Dermis microvascular lymphatic vessel endothelial cell (primary cell): ENCODE measurements at places on chromosomes 1 and 21.
A peak's percentile ranks its signal among the peaks of the same experiment; 100 is the strongest.

DNA sequence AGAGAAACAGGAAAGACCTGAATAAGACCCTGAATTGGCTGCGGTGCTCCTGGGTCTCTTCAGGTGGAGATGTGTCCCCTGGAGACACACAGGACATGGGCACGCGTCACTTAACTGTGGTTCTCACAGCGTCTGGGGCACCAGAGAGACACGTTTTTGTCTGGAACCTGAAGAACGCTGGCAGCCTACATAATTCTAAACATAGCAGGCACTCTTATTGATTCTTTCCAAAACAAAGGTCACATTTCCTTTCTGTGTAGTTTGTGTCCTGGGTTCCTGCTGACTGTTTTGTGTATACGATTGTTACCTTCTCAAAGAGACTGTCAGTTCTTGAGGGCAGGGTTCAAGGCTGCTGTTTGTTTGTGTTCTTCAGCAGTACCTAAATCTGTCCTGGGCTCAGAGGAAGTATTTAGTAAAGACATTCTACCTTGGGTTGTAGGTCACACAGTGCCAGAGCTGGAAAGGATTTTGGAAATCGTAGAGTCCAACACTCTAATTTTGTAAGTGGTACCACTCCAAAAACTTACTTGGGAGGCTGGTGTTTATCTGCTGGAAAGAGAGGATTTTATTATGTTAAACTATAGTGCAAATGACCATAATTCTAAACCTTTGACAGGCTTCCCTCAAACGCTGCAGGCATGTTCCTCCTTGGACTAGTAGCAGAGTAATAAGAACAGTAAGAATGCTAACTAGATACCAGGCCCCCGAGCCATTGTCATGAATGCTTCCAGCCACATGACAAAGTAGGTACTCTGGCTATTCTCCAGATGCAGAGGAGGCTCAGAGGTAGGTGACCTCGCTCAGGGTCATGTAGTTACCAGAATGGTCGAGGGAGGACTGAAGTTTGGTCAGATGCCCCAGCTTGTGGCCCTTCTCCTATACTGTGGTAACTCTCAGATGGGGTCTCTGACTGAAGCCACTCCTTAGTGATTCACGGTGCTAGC, 164.3 kb downstream of the DHRS3 start:
- no peak for DNase-seq

GRCh38 chr1:67060811-67061218, 6.9 kb upstream of the SLC35D1 start:
- DNase-seq = no peak

GRCh38 chr1:162235241-162235800, 141.3 kb downstream of the SPATA46 start:
- no peak for DNase-seq

DNA sequence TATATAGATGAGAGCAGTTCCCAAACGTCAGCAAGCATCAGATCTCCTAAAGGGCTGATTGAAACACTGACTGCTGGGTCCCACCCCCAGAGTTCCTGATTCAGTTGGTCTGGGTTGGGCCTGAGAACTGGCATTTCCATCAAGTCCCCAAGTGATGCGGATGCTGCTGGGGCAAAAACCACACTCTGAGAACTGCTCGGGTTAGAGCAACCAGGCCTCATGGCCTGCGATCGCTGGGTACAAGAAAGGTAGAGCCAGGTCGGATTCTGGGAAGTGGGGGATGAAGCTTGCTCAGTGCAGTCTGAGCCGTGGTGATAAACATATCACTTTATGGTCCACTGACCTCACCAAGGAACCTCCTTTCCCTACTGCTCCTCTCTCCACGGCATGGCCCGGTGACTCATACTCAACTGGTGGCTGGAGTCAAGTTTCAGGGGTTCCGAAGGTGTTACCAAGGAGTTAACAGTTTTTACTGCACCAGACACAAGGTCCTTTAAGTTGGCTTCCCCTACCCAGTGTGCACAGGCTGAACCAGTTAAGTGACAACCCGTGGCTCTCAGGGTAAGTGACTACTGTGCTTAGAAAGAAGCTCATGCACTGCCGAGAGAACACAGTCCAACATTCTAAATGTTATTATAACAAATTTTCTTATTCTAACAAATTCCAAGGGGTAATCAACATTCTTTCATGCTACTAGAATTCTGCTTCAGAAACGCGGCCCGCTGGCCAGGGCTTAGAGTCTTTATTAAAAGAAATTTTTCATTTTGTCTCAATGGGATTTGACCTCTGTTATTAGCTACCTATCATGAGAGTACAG, 153.5 kb downstream of the TGFBR3 start:
- DNase-seq = no peak

DNA sequence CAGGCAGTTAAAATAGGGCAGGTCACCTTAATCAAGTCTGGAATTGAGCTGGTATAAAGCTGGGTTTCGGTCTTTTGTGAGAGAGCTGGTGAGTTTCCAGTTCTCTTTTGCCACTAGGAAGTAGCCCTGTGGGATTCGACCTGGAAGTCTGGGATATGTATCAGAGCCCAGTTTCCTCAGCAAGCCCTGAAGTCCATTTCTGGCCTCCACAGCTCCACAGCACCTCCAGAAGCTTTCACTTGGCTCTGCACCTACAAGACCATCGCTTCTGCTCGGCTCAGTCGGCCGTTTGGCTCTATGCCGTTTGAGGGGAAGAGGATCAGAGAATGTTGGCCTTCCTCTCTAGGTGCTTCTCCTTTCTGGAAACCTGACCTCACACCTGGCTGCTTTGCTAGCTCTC, 148.0 kb downstream of the GALNT2 start:
- DNase-seq = peak; percentile 73

- no peak for DNase-seq
These were observed 2.4 kb upstream of the PEF1 start for GRCh38 chr1:31647106-31647505.

DNA sequence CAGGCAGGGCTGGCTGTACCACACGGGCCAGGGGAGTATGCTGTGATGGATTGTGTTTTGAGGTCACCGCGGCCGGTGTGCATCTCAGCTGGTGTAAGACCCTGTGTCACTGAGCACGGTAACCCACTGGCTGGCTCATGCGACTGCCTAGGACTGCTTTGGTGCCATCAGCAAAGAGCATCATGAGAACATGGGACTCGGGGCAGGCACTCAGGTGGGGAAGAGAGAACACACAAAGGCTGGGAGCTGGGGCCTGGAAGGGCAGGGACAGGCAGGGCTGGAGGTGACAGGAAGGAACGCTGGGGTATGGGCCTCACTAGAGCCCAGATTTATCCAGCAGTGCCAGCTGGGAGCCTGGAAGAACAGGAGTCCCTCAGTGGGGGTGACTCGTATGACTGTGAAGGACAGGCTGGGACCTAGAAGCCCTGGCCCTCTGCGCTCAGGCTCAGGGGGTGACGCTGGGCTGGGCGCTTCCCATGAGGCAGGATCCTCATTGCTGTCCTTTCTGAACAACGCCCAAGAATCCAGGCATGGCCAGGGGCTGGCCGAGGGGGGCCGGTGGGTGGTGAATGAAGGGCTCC, 210.4 kb upstream of the VAMP3 start:
- DNase-seq = no peak

GRCh38 chr1:59747420-59748024, 67.2 kb upstream of the HOOK1 start:
- DNase-seq = no peak

- peak; percentile 73 for DNase-seq
These were observed 7.5 kb downstream of the TAF1A start for GRCh38 chr1:222582099-222582774.

- DNase-seq = no peak
These were observed 90.1 kb downstream of the TENT5C start for GRCh38 chr1:117695796-117696490.

DNA sequence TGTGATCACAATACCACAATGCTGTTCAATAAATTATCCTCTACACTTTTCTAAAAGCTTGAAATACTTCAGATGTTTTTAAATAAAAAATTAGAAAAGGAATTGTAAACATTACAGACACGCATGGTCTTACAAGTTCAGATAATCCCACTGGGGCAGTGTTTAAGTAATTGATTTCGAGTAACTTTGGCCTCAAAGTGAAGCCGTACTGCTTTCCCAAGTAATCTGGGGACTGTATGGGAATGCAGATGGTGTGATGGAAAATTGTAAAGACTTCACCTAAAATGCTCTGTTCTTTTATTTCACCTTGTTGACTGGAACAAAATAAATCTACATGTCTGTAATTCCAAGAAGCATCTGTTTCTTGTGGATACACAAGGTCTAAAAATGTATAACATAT, 401.7 kb upstream of the LYPLAL1 start:
- DNase-seq = no peak

DNA sequence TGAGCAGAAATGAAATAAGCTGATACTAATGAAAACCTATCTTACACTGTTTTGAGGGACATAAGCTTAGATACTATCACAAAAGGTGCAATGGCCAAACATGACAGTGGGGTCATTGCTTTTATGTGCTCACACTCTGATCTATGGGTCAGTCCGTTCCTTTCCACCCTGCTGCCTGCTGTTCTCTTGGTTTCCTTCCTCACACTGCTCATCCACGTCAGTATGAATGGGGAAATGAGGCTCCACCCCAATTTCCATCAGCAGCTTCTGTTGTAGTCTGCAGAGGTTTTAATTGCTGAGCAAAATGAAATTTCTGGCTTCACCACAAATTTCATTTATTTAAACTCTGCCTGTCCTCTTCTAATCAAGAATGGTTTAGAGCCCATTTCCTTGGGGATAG, 155.2 kb downstream of the GABPA start:
- DNase-seq = peak; percentile 81

DNA sequence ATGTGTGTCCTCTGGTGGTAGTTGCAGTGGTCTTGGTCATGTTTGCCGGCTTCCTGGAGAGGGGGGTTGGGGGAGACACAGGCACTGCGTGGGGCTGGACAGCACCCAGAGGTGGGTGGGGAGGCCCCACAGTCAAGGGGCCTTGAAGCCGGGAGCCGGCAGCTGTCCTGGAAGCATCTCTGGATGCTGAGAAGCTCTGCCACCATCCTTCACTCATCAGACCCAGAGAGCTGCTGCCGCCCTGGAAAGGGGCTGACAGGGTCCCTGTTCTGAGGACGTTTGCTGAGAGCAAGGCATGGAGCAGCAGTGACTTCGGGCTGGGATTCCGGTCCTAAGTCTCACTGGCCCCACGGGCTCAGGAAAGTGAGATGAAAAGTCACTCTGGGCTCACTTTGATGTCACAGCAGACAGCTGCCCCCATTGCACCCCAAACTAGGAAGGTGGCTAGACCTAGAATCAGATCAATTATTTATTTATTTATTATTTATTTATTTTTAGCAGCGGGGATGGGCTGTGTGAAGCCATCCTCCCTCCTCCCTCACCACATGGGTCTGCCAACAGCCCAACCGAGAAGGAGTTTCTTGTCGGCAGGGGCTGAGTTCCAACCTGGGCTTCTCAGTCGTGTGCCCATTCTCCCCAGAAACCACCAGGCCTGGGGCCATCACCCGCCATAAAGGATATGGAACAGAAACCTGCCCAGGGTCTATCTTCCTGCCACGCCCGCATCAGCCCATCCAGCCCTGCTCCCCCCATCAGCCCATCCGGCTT, 547.4 kb downstream of the PTPRU start:
- no peak for DNase-seq

DNA sequence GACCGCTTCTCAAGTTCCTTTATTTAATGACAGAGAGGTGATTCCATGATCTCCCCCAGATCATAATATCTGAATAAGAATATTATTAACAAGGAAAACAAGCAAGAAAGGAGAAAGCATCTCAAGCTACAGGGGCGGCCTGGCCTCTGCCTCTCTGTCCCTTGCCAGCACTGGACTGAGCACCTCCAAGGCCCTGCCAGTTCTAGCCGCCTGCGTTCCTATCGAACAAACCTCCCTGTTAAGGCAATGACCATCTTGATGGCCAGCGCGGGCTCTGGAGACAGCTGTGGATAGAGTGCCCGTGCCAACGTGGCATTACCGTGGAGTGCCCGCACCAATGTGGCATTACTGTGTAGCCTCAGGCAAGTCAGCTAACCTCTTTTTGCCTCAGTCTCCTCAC, 84.8 kb downstream of the NPHP4 start:
- DNase-seq = no peak

DNA sequence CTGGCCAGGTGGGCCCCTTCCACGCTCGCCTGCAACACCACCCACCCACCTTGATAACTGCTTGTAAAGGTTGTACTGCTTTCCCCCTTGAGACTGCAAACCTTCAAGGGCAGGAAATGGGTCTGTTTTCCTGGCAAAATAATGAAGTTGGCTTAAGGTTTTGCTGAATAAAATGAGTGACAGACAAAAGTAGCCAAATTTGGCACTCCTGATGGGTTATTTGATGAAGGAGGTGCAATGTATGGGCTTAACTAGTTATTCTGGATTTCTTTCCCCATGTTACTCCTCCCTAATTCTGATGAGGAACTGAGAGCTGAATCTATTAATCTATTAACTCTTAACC, 14.6 kb upstream of the HLCS start:
- DNase-seq = no peak

DNA sequence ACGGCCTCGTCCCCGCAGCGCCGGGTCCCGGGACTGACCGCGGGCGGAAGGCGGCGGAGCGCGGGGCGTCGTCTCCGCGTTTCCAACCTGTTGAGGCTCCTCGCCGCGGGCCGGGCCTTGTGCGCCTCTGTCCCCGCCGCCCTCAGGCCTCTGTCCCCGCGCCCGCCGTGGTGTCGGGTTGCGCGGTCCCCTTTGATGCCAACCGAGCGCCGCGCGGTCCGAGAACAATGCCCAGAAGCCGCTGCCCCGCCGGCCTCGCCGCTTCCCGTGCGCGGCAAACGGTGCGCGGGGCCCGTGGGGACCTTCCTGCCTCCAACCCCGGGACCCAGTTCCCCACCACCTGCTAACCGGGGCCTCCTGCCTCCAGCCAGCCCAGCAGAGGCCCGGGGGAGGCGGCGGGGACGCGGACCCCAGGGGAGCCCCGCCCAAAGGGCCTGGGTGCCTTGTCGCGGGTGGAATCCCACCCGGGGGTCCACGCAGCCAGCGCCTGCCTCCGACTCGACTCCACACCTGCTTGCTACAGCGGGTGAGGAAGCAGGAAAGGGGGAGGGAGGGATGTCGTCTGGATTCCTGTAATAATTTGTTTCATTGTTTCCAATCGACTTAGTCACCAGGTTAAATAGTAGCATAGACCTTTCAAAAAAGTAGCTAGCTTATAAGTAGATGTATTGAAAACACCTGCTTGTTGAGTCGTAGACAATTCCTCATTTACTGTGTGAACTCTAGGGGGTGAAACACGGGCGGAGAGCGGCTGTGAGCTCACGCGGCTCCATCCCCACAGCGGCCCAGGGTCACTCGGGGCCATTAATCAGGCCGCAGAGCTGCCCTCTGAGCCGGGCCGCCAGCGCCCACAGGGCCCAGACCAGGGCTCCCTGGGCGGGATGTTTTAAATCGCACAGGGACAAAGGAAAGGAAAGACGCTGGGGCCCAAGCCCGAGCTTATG, 1.1 kb downstream of the COL18A1 start:
- peak; percentile 87 for DNase-seq

- peak; percentile 22 for DNase-seq
These were observed 854 bp downstream of the MYCL start for GRCh38 chr1:39900662-39901463.
